Naive thymus-derived CD8-positive, alpha-beta T cell (primary cell): ENCODE measurements at places on chromosomes 5 and 9. TPM values are rescaled to one million over a fixed set of nuclear protein-coding genes. Genes with fewer than 3 reads are reported as not detected.

- DNase-seq = no peak
These were observed 125.3 kb downstream of the GABBR2 start for GRCh38 chr9:98583417-98583816.

CLIC3 gene
- 13.5 TPM for total RNA-seq

DNA sequence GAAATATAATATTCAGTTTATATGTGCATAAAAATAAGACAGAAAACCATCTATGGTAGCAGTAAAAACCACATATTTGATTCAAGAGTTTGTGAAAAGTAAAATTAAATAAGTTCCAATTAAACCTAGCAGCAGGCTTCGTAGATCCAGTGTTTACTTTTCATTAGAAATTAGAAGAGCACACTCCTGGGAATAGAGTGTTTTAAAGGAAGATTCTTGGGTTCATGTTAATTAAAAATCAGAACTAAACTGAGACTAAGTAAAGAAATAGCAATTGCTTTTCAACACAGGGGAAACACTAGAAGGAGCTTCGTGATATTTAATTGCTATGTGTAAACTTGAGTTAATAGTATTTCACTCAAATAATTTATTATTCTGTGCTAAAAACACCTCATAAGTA lies 1097.8 kb upstream of the CDH18 start:
- no peak for DNase-seq

DNA sequence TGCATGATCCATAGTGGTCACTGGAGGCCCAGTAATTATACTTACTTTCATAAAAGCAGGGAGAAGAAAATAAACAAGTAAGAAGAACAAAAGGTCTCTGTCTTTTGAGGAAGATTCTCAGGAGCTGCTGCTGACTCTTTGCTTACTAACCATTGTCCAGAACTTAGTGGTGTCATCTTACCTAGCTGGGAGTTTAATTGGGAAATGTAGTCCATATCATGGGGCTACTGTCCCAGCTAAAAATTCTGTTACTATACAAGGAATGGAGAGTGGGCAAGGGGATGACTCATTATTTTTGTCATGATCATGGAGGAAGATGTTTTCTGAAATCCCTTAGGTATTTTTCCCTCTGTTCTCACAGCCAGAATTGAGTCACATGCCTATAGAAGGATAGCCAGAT lies 639.3 kb downstream of the MTRR start:
- no peak for DNase-seq
